ENCODE measurements at places on chromosomes 7 and 10. TPM values are rescaled to one million over a fixed set of nuclear protein-coding genes. Genes with fewer than 3 reads are reported as not detected.

DNA sequence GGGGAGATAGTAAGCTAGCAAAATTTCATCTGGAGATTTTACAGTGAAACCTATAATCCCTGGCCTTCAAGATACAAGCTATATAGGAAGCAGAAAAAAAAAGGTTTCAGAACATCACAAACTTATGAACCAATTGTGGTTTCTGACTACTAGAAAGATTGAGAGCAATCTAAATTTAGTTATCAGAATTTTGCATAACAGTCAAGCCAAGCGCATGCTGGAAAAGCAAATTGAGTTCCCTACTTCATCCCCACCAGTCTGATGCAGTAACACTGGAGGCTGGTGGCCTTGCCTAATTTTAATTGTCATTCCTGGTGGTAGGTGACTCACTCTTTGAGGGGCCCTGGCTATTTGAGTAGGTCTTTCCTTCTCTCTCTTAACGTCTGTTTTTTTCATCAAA is 46.3 kb upstream of the ELMO1 start:
- no peak for DNase-seq

GRCh38 chr7:132742189-132742612 is 165.9 kb upstream of the PLXNA4 start:
- DNase-seq: no peak

DNA sequence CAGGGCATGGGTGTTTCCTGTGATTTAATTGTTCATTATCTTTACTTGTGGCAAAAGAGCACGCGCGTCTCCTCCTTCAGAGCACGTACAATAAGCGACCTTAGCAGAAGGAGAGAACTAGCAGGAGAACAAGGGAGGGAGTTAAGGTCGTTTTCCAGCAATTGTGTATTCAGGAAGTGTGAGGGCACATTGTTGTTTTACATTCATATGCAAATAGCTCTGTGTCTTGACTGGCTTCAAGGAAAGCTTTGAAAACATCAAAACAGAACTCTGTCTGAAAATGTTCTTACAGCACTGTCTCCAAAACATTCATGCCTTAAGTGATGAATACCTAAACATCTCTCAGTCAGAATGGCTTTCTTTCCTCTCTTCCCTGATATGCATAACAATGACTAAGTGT is 499.1 kb downstream of the ACTR3B start:
- no peak for DNase-seq

GRCh38 chr10:87866412-87866974 is 3.1 kb downstream of the PTEN start:
- no peak for DNase-seq

DNA sequence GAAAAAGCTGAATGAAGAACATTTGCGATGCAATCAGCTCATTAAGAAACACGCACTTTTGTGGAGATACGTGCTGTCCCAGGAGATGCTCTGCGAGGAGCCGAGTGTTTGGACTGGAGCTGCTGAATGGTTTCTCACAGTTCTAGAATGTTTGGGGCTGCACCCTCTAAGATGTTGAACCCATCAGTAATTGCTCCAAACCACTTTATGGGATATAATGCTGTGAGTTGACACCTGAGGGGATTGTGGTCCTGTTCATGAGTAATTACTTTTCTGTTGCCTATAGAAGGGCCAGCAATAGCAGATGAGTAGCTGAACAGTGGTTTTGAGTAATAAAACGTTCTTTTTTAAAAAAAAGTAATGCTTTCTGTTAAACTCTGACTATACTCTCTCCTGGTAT is 63.1 kb downstream of the IKZF1 start:
- DNase-seq: peak; percentile 65

GRCh38 chr7:79298145-79298760 is 155.2 kb downstream of the MAGI2 start:
- no peak for DNase-seq

- no peak for DNase-seq
These were observed 141.5 kb upstream of the VWC2 start for GRCh38 chr7:49631960-49632359.

DNA sequence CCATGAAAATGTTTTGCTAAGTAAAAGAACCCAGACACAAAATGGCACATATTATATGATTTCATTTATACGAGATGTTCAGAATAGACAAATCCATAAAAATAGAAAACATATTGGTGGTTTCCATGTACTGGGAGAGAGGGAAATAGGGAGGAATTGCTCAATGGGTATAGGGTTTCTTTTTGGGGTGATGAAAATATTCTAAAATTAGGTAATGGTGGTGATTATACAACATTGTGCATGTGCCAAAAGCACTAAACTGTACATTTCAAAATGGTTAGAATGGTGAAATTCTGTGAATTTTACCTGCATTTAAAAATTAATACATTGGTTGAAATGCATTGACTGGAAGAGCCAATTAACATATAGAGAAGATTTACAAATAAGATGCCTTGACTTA is 613.9 kb downstream of the TNS3 start:
- DNase-seq: no peak

DNA sequence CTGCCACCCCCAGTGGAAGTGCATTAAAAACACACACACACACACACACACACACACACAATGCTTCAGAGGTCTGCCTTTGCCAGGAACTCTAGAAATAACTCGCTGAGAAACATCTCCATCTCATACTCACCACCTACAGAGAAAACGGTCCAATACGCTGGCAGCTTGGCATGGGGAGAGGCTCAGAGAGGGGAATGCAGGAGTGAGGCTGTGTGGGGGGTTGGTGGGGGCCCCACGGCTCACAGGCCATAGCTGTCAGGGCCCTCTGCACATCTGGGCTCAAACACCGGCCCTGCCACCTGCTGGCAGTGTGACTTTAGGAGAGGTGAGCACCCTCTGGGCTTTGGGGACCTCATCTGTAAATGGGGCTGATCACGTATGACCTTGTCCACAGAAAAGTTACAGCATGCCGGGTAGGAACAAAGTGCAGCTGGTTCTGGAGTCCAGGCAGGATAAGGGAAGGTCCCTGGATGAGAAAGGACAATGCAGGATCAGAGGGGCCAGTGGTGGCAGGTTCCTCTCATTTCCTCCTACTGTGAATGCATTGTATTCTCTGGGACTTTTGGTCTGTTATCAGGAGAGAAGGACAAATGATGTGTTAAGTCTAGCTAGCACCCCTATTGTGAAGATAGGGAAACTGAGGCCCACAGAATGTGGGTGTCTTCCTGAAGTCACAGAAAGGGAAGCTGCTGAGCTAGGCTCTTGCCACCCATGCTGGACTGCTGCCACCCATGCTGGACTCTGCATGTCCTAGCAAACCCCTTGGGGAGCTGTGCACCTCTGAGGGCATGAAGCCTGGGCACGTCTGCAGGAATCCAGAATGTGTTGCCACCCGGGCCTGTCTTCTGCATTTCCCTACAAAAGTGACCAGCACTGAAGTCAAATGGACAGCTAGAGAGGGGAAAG is 404.6 kb downstream of the RPS24 start:
- DNase-seq: no peak

GRCh38 chr7:26954951-26955350 is 90.6 kb upstream of the SKAP2 start:
- no peak for DNase-seq

GRCh38 chr7:75987805-75988567 is 6.4 kb downstream of the TMEM120A start:
- DNase-seq: no peak

GRCh38 chr7:136523571-136523970 is 344.9 kb upstream of the CHRM2 start:
- no peak for DNase-seq

GRCh38 chr10:89158446-89158845 is 48.7 kb downstream of the CH25H start:
- no peak for DNase-seq

GRCh38 chr7:64653721-64654401 is 12.1 kb upstream of the ZNF107 start:
- DNase-seq: no peak

GRCh38 chr7:158312789-158313188 is 274.8 kb downstream of the PTPRN2 start:
- DNase-seq: no peak

- no peak for DNase-seq
These were observed 9.2 kb downstream of the ITIH5 start for GRCh38 chr10:7657552-7657951.

- DNase-seq: no peak
These were observed 292.9 kb downstream of the LHFPL3 start for GRCh38 chr7:104621321-104621720.

GRCh38 chr10:80485946-80486764 is 32.0 kb downstream of the TSPAN14 start:
- peak; percentile 77 for DNase-seq

DNA sequence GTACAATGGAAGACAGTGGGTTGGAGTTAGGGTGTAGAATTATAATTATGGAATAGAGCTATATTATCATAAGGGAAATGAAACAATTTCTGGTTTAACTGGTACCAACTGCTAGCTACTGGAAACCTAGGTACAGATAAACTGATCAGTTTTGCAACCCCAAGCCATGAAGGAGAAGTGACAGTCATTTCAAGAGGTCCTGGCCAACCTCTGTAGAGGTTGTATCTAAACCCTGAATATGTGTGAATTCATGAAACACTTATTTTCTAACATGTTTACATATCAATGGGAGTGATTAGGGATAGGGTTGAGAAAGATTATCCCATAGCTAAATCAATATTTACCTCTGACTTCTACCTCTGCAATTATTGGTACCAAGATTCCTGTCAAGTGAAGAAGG is 29.9 kb upstream of the CC2D2B start:
- no peak for DNase-seq

DNA sequence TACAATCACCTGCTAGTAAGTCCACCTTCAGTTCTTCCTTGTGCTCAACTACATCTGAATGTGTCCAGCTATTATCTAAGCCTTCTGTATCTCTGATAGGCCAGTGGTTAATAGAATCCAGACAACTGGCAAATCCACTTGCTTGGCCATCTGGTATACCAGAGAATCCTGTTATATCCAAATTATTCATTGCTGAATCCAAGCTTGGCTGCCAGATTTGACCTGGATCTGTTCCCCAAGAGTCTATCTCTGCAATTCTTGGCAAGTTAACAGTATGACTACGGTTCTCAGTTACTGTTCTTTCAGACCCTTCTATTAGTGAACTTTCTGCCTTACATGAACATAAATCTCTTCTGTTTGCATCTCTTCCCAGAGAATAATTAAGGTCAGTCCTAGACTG is 154.6 kb upstream of the TARP start:
- DNase-seq: no peak

- no peak for DNase-seq
These were observed 105.4 kb upstream of the FAM133B start for GRCh38 chr7:92695308-92696261.

GRCh38 chr7:84617265-84618030 is 422.9 kb upstream of the SEMA3A start:
- DNase-seq: no peak

- no peak for DNase-seq
These were observed 9.9 kb upstream of the CALML5 start for GRCh38 chr10:5509236-5509635.

DNA sequence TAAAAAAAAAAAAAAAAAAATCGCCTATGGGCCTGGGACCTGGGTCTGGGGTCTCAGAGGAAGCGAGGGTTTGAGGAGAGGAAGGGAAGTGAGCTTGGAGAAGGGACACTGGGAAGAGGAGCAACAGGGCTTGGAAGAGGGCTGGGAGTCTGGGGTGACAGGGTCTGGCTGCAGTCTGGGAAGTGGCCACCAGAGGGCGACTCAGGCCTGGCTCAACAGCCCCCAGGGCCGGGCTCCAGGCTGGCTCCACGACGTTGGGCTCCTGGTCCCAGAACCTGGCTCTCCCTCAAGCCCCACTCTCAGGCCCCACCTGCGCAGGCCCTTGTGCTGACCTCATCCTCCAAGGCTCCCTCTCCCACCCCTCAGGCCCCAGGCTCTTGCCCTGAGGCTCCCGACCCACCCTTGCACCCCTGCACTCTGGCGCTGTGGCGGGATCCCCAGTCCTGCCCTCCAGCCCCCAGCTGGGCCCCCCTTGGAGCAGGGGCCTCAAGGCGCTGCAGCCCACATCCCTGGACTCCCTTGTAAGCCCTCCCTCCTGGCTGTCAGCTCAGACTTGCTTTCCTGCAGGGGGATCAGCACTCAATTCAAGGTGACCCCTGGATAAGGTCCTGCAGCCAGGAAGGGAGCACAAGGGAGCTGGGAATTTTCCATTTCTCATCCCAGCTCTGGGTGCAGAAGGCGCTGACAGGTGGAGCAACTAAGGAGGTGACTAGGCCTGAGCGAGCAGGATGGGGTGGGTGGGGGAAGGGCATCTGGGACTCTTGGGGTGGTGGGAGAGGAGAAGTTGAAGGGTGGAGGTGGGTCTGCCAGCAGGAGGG is 5.4 kb upstream of the SPACDR start:
- DNase-seq: peak; percentile 94

DNA sequence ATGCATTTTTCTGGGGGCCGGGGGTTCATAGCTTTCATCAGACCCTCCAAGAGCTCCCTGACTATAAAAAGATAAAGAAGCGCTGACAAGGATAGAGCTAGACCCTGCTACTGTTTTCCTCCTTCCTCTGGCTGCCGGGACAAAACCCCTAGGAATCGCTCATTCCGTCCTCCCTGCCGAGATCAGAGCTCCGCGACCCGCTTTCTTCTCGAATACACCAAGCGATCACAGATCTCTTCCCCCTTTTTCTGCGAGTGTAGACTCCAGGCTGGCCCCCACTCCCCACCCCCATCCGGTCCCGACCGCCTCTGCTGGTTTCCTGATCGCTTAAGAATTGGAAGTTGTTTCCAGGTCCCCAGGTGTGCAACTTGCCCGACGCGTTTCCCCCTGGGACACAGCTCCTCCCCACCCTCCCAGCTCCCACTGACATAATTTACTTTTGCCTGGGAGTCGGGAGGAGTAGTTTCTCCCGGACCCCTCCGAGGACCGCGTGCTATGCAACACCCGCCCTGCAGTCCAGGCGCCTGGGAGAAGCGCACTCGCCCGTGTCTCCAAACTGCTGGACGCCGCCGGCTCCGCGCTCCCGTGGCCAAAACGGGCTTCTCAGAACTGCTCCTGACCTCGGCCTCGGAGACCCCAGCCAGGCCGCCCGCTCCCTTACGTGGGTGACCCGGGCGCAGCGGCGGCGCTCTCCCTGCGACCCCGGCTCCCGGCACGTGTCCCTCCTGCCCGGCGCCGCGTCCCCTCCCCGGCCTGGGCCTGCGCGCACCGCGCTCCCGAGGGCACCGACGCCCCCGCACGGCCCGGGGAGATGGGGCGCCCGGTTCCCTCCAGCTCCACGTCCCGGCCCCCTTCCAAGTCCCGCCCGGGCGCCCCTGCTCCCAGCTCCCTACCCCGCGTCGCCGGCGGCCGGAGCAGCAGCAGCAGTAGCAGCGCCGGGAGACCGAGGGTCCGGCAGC is 552 bp downstream of the IL15RA start:
- DNase-seq: peak; percentile 80

The NEUROD6 gene
- total RNA-seq: not detected

The GIMAP5 gene
- 44.4 TPM for total RNA-seq

The FAM25C gene
- total RNA-seq: not detected

The GRID1 gene
- not detected for total RNA-seq

The SPAM1 gene
- not detected for total RNA-seq

The SDK1 gene
- 0.16 TPM for total RNA-seq

The UNC5B gene
- 0.02 TPM for total RNA-seq

The ADAM22 gene
- total RNA-seq: 1.7 TPM

The IFIT3 gene
- total RNA-seq: 0.83 TPM

The CNNM1 gene
- total RNA-seq: 0.28 TPM

The PPP3CB gene
- 42.5 TPM for total RNA-seq

The HTRA1 gene
- total RNA-seq: not detected

The AZGP1 gene
- total RNA-seq: not detected

The HMX3 gene
- total RNA-seq: not detected

Data from activated CD4-positive, alpha-beta T cell treated with anti-CD3 and anti-CD28 coated beads, Interleukin-2, amount 10 ng/mL, durations not matched to agents 24 days and 14 days (primary cell).